ENCODE measurements at places on chromosomes 12 and 14.

DNA sequence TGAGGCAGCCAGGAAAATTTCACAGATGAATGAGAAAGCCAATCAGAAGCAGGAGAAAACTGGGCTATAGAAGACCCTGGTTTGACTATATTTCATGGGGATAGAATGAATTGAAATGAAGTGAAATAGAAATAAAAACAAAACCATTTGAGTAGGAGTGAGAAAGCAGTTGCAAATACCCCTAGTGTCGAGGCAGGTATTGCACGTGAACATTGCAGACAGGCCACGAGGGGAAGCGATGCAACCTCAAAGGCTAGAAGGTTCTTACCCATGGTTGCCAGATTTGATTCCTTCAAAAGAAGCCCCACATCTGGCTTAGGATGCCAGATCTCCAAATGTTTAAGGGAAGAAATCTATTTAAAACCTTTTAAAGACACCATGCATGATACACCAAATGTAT, 648.9 kb downstream of the VRK1 start:
- DNase-seq: no peak

- DNase-seq: peak; percentile 88
These were observed 13.9 kb upstream of the UBC start for GRCh38 chr12:124928095-124928911.

GRCh38 chr12:51941604-51942003, 9.9 kb upstream of the ACVR1B start:
- DNase-seq: no peak

DNA sequence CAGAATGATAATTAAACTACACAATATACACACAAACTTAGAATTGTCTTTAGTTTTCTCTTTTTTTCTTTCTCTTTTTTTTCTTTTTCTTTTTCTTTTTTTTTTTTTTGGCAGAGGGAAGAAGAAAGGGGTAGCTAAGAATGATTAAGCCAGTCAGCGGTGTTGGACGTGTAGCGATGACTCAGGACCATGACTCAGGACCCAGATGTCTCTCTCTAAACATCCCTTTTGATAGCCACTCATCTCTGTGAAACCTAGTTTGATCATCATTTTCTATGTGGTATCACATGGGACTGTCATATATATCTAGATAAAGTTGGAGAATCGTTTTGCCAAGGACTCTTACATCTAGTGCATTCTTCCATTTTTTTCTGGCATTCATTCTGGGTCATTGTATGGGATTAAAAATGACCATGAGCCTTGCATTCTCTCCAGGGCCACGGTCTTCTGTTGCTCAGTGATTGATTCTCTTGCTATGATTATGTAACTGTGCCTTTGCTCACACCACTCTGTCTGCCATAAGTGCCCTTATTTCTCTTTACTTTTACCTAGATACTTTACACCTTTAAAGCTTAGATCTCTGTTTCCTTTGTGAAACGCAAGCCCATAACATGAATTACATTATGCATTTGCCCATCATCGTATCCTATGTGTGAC, 26.6 kb upstream of the NRXN3 start:
- DNase-seq: peak; percentile 42

- peak; percentile 34 for DNase-seq
These were observed 516.5 kb upstream of the MGAT4C start for GRCh38 chr12:86772696-86773095.

GRCh38 chr12:104494137-104494792, 37.5 kb downstream of the CHST11 start:
- no peak for DNase-seq

- DNase-seq: no peak
These were observed 12.4 kb downstream of the OAS3 start for GRCh38 chr12:112950701-112951100.

DNA sequence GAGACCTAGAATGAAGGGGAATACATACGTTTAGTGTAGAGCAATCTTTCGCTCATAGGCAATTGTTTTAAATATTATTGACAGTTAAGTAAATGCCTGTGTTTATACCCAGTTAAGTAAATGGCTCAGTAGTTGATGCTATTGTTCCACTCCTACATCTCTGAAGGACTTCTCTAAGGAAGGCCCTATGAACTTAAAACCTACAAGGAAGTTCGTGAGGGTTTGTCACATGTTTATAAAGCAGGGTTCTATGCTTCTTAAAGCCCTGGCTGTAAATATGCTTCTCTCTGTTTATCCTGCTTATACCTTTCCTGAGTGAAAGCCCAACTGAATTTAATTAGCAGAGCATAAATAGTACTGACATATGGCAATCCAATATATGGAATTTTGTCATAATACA, 282.1 kb upstream of the NPAS3 start:
- DNase-seq: no peak

DNA sequence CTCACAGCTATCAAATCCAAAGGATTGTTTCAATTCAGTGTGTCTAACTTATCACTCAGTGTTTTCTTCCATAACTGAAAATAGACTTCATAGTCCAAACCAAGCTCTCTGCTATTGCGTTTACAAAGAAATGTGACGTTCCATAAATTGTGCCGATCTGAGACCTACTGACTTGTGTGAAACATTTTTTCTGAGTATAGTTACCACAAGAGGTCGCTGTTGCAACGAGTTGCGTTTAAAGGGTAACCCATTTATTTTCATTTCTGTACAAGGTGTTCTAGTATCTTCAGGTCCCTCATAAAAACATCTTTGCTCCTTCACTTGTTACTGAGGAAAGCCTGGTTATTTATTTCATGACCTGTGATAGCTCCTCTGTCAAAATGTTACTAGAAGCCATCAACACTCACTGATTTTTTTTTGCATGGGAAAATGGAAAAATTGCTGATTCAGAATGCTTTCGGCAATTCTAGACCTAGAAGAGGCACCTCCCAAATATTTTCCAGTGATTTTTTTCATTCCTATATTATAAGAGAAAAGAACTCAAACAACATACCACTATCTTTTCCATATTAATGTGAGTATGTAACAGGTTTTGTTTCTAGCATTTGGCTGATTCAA, 60.9 kb upstream of the OR4E1 start:
- DNase-seq: peak; percentile 81

DNA sequence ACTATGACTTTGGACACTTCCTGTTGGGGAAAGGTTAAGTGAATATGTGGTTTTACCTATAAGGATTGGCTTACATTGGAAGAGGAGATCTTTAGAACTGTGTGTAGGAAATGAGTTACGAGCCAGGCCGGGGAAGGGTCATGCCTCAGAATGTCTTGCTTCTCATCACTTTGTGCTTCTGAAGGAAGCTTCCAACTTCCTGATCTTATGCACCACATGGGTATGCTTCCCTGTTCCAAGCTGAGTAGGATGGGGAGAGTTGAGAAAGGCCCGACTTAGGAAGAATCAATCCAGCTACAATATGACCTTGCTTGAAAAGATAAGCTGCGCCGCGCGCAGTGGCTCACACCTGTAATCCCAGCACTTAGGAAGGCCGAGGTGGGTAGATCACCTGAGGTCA, 59.9 kb downstream of the STXBP6 start:
- no peak for DNase-seq

DNA sequence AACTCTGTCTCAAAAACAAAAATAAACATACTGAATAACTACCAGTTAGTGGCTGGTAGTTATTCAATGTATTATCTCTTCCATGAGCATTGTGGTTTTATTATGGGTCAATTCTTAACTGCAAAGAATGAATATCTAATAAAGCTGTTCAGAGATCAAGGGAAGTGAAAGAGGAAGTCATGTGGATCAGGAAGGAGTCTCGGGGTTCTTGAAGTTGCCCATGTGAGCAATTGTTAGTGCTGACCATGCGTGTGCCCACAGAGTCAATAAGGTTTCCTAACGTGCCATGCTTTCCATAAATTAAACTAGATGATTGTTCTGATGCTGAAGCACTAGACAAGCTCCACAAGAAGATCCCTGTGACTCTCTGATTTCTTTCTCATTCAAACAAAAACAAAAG, 136.5 kb upstream of the CPSF6 start:
- no peak for DNase-seq

GRCh38 chr12:130097798-130098255, 64.4 kb upstream of the FZD10 start:
- DNase-seq: peak; percentile 13

DNA sequence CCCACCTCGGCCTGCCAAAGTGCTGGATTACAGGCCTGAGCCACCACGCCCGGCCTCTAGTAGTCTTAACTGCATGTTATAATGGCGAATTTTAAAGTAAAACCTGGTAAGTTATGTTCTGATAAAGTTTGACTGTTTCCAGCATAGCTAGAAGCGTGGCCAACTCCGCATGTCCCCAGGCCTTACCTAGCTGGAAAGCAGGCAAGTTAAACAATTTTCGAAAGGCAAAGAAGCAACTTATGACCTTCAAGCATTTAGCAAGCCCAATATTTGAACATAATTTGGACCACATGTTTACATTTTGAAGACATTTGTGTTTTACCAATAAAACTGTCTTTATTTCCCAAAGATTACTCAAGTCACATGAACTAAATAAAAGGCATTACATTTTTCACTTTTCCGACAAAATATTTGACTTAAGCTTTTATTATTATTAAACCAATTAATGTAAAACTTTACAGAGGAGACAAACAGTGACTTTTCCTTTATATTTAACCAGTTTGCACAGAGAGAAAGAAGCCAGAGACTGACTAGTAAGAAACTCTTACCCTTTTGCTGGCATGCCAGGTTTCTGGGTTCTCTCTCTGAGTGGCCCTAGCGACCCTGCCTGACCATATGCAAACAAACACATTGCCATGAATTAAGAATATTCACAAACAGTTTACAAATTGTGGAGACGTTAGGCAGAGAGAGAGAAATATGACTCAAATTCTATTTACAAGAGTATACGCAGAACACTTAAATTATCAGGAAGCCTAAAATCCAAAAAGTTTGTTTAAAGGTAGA, 106.3 kb downstream of the RIN3 start:
- DNase-seq: peak; percentile 26

DNA sequence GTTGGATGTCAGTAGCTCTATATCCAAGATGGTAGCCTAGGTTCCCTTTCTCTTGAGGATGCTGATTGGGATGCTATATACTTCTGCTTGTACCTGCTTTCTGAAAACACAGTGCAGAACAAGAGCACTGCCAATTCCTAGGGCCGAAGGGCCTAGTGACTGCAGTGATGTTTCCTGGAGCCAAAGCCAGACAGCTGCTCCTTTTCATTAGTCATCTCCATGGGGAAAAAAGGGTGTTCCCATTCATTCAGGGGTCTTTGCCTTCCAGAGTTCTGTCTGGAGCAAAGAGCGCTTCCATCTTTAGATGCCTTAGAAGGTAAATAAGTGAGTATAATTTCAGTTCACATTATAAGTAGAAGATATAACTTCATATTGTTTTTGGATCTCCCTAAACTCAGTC, 85.5 kb downstream of the PTPRB start:
- no peak for DNase-seq

- DNase-seq: no peak
These were observed 450.6 kb upstream of the LMO3 start for GRCh38 chr12:17056546-17056945.

- DNase-seq: no peak
These were observed 2.3 kb downstream of the ABCC9 start for GRCh38 chr12:21938879-21939278.

GRCh38 chr14:104786091-104786586, 9.4 kb downstream of the AKT1 start:
- no peak for DNase-seq

DNA sequence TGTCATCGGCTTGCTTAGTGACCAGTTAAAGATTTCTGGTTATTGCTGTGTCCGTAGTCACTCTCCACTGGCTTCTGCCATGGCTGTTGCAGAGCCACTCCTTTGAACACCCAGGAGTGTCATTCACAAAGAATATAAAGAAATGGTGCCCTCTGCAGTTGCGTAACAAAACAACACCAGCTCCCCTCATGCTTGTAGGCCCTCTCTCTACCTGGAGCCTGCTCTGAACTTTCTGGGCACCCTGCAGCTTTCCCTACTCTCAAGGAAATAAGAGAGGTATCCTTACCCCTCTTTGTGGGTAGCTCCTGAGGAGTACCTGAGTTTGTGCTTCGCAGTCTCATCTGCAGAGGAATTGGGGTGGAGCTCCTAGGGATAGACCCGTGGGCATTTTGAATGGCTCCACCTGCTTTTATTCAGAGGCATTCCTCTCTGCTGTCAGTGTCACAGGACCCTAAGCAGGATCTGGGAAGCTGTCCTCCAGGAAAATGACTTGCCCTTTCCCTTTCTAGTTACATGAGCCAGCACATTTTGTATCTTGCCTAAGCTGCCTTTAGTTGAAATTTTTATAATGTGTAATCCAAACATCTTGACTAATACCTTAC, 97.2 kb upstream of the TMEM260 start:
- peak; percentile 53 for DNase-seq

DNA sequence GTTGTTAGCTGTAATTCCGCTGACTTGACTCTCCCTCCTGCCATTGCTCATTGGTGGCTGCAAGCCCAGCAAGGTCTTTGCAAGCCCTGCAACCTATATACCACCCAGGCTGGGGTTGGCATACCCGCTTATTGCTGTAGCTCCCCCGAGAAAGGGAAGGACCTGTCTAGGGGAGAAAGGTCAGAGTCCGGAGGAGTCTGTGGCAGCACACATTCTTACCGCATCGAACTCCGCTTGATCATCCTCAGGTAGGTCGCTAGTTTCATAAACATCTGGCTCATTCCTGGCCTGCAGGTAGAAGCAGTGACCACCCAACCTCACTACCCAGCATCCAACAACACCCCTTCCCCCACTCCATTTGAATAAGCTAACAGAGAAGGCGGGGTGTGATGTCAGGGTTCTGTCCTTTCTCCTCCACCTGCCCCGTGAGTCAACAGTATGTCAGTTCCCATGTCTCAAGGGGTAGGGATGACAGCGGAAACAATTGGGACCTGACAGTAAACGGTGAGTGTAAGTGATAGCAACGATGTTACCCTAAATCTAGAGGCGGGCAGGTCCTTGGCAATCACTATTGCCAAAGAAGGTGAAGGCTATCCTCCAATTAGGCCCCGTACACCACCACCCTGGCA, 1.1 kb downstream of the DCTN2 start:
- peak; percentile 69 for DNase-seq

DNA sequence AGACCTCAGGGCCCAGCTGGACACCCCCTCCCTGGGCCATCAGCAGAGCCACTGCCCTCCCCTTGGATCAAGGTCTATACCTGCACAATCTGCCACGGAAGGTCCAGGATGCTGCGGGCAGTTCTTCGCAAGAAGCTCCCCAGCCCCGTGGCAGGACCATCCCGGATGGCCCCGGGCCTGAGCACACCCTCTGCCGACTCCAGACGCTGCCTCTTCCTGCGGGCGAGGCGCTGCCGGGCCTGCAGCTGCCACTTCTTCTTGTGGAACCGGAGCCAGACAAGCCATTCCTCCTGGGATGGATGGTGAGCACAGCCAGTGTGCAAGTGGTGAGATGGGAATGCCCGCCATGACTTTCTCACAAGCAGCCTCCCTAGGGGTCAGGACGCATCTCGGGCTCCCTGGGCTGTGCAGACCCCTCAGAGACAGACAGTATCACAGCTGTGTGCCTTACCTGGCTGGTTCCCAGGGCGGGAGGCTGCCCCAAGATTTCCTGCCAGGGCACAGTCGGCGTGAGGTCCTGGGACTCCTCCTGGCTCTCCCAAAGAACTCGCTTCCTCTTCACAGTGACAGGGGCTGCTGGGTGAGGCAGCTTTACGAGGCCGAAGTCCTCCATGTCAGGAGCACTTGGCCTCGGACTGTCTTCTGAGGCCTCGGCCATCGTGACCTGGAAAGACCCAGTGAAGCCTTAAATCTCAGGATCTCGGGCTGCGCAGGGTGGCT, 30.8 kb downstream of the P2RX2 start:
- no peak for DNase-seq
